GOT3 (cell line): ENCODE measurements at places on chromosomes 5 and 9.

- no peak for DNase-seq
Observed at GRCh38 chr5:11655681-11656080, 248.6 kb downstream of the CTNND2 start.

DNA sequence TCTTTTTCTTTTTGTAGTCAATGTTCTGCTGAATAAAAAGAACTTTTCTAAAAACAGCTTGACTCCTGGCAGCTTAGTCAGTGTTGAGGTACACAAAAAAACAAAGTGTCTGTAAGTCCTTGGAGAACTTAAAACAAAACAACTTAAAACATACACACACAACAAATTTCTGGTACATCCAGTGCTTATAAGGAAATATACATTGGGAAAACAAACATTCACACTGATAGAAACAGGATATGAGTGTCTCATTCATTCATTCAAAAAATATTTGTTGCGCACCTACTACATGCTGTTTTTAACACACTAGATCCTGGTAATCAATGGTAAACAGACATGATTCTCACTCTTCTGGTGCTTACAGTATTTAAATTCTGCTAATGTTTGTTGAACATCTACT is 27.4 kb upstream of the MEGF9 start:
- DNase-seq = no peak

GRCh38 chr5:171080186-171080938 is 218.5 kb downstream of the RANBP17 start:
- DNase-seq = no peak

DNA sequence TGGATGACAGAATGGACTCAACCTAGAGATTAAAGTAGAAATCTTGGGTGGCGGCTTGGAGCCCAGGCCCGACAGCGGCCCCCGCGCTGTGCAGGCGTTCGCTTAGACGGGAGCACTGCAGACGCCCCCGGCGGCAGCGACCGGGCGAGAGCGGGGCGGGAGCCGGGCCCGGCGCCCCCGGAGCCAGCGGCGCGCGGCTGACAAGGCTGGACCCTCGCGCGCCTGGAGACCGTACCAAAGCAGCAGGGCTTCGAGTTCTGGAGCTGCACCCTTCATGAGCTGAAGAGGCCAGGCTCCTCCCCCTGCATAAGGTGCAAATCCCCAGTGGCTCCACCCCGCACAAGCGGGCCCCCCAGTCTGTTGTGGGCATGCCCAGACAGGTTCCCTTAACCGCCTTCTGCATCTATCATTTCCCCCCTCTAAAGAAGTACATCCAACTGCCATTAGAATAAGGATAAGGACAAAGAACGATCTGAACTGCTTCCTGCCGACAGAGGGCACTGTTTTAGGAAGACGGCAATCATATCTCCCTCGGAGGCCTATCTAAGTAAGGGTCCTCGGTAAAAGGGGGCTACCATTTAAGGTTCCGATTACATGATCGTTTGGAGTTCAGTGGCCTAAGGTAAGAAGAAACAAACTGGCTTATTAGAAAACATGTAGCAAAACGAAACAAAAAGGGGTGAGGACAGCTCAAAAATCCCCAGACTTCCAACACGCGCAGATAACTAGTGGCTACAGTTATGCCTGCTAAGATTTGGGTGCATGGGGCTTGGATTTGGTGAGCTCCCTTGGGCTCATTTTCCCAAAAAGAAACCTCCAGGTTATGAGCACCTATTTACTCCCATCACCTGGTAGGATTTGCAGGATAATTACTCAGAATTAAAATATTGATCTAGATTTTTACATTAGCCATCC is 66.3 kb downstream of the RGMB start:
- DNase-seq = no peak

DNA sequence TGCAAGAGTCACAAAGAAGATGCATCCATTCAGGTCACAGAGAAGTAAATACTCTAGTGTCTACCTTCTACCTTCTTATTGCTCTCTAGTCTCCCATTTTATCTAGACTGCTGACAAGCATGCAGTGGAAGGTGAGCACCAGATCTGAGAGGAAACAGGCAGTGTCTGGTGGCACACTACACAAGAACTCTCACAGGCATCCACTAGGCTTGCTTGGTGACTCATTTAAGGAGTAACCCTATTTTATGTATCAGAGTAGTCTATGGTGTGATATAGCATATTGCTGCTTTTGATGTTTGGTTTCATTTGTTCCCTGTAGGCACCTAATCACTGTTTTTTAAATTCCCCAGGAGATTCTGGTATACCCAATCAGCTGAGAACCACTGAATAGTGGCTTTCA is 1.6 kb upstream of the THBS4 start:
- no peak for DNase-seq

DNA sequence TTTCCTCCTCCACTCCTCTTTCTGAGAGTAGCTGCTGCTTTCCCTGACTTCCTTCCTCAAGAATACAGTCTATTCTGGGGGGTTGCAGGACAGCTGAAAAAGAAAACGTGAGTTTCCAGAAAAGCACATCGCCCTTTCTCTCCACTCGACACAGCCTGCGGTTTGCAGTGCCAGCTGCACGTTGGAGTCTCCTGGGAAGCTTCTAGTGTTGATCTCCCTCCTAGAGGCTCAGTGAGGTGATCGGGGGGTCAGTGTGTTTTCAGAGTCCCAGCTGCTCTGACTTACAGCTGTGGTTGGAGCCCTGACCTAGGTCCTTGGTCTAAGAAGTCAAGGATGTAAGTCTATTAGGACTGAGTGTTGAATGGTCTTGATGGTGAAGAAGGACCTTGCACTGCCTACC is 25.0 kb upstream of the SUSD3 start:
- no peak for DNase-seq

DNA sequence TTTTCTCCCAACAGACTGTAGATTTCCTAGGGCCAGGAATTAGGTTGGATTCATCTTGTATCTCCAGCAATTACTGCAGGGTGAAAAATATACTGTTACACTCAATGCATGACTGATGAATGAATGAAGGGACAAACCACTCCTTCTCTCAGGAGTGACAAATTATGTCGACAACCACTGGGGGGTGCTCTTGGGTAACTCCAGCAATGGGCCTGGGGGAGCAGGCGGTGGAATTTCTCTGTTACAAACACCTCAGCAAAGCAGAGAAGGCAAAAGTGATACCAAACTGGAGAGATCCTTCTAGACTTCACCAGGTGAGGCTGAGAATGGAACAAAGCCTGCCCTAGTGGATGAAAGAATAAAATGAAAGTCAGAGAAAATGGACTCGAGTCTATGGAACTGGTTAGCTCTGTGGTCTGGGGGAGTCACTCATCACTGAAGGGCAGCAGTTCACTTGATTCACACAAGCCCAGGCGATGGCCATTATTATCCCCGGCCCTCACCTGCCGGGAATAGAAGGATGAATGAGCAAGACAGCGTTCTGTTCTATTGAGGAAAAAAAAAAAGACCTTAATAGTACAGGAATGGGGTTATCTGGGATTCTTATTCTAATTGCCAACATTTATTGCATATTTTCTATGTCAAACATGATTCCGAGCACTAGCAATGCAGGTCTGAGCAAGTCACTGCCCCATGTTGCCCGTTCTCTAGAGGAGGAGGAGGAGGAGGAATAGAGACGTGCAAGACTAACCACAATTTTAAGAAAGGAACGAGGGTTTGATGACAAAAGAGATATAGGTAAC is 341.1 kb downstream of the ASTN2 start:
- DNase-seq = no peak

DNA sequence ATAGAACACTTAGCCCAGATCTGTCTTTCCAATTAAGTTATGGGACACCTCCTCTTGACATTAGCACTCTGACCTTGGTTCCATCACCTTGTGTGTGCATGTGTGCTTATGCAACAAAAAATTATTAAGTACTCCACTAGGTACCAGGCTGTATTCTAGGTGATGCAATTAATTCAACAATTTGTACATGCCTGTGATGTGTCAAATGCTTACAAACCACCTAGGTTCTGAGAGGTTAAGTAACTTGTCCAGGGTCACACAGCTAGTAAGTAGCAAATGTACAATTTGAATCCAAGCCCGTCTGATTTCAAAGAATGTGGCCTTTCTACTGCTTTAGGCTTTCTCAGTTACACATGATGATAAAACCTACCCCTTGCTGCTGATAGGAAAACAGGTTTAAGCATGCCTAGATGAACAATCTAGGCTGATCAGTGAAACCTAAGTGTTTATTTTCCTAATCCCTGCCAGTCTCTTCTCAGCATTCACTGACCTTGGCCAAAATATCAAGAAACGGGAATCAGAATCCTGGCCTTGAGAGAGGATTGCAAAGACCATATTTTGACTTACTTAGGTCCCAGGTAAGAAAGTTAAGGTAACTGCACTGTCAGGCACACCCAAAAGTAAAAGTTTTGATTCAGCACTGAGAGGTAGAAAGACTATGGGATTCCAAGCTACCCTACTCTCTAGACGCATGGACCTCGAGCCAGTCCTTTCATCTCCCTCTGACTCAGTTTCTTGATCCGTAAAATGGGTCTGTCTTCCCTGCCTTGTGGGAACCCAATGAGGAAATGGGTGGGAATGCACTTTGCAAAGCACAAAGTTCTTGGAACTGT is 1.0 kb downstream of the TBC1D2 start:
- DNase-seq = no peak
